ENCODE measurements at places on chromosomes 11 and 22.
A peak's percentile ranks its signal among the peaks of the same experiment; 100 is the strongest.

- DNase-seq, result no peak
Observed at GRCh38 chr22:38756711-38757463, 1.1 kb upstream of the SUN2 start.

DNA sequence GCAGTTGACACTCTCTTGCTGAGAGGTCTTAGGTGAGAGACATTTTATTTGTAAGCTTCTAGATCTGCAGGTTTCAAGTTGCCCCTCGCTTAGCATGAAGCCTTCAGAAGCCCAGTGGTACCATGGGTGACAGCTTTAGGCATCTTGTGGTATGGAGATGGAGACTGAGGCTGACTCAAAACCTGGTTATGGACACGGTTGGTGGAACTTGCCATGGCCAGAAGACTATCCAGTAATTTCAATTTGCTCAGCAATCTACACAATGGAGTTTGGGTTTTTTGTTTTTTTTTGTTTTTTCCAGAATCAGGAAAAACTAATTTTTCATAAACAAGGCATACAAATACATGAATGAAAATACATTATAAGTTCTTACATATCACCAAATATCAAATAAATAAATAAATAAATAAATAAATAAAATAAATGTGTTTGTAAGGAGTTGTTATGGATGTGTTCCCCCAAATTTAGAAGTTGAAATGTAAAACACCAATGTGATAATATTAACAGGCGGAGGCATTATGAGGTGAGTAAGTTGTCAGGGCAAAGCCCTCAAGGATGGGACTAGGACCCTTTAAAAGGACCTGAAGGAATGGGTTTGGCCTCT lies 22.6 kb downstream of the ETS1 start:
- no peak for DNase-seq

DNA sequence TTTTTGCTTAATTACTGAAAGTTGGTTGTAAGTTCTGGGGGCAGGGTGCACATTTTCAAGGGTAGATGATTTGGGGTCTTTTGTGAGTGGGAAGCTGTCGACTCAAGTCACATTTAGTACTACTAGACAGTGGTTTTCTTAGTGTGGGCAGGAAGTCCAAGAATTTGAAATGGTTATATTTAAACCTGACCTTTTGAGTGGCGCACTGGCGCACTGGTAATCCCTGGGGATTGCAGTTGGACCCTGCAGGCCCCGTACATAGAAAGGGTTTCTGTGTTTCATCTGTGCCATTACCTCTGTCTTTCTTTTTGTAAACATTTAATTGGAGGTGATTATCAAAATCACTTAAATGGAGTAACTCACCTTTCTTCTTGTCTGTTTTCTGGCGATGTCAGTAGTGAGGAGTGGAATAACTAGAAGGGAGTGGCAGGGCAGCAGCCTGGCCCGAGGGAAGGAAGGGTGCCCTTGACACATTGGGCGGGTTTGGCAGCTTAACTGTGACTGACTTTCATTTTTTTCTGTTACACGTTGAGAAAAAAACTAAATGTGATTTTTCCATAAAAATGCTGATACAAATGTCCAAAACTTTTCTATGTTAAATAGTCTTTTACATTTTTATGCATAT lies 101.8 kb upstream of the GAL start:
- no peak for DNase-seq

DNA sequence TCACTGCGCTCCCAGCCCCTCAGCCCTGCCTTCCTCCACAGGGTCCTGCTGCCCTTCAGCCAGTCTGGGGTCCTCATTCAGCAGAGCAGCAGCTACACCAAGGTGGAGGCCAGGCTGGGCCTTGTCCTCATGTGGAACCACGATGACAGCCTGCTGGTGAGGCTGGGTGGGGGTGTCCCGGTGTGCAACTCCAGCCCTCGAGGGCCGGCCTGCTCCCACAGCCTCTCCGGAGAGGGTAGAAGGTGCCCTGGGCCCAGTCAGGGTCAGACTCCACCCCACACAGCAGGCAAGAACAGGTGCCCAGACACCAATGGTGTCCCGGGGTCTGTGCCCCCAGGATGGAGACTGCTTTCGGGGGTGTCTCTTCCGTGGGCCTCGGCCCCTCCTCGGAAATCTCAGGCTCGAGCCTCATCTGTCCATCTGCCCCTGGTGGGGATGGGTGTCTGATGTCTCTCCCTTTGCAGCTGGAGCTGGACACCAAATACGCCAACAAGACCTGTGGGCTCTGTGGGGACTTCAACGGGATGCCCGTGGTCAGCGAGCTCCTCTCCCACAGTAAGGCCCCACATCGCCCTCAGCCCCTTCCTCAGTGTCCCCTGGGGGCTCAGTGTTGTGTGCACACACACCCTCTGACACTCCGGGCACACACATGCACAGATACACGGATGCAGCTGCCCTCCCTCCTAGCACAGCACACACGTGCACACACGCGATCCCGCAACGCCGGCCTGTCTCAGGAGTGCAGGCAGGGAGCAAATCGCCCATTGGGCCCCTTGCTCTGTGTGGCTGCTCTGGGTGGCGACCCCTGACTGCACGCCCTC lies 4.9 kb downstream of the MUC5AC start:
- DNase-seq, result no peak

DNA sequence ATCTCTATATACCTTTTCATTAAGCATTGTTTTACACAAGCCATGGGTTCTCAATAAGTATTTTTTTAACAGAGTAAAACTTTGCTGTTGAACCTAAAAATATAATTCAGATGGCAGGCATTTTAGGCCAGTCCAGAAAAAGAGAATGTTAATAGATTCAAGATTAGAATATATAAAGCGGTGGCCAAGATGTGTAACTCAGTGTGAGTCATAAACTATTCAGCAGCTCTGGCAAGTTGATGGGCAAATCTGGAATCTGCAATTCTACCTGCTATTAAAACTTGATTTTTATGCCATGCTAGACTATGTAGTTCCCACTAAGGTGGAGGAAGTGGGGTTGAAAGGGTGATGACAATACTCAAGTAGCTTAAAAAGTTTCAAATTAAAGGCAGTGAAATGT lies 45.4 kb downstream of the CASP12 start:
- DNase-seq, result no peak

DNA sequence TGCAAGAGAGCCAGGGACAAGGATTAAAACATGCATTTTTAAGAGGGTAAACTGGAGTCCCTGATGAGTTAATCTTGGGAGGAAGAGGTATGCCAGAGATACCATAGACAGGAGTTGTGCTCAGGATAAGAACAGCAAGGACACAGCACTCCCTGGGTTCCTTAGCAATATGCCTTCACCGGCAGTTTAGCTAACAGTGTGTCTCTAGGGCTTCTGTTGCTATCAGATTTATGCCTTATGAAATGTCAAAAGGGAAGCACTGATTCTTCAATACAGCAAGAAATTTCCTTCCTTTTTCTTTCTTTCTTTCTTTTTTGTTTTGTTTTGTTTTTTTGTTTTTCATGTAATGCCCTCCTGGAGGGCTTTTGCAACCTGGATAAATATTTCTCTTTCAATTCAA lies 71.3 kb upstream of the LARGE1 start:
- DNase-seq, result no peak

- DNase-seq, result peak; percentile 53
Observed at GRCh38 chr22:19772673-19773469, 12.3 kb downstream of the TBX1 start.

GRCh38 chr22:39946126-39946502 lies 14.1 kb upstream of the TMA7B start:
- DNase-seq, result no peak

DNA sequence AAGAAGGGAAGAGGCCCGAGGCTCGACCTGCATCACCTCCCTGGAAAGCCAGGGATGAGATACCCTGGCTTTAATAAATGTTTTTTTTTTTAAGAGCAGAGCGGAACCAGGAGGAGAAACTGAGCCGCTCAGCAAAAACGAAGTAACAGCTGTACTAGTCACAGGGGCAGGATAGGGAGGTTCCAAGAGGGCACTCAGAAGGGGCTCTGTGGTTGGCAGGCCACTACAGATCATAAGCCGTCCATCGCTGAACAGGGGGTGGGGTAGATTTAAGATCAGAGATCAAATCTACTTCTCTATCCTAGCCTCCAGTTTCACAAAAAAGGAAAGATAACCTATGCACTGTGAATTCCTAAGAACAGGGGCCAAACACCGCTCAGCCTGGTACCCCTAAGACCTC lies 625 bp downstream of the EIF3D start:
- DNase-seq, result no peak

- DNase-seq, result no peak
Observed at GRCh38 chr11:72588421-72589410, 85.5 kb downstream of the PDE2A start.

- DNase-seq, result no peak
Observed at GRCh38 chr22:33796494-33796893, 123.8 kb downstream of the LARGE1 start.

DNA sequence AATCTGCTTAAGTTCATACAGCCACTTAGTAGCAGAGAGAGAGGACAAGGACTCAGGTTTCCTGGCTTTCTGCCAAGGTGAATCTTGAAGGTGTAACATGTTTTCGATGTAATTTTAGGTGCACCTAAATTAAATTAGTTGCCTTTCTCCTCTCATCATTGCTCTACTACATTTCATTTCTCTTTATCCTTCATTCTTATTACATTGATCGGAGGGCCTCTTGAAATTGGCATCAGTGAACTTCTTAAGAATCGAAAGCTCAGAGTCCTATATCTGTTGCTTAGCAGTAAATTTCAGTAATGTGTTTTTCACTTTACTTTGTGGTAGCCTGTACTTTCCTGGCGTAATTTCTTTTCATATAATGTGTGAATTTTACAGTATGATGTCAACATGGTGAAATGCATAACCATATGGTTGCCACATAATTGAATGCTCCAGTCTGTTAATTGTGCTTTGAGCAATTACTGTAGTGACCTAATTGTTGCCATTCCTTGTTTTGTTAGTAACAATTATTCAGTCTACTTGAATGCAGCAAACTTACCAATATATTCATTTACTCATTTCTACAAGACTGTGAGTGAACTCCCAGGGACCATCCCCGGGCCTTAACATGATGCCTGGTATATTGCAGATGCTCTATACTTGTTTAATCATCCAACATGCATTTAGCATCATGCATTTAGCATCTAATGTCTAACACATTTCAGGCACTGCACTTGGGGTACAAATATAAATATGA lies 138.1 kb downstream of the MAML2 start:
- DNase-seq, result no peak

DNA sequence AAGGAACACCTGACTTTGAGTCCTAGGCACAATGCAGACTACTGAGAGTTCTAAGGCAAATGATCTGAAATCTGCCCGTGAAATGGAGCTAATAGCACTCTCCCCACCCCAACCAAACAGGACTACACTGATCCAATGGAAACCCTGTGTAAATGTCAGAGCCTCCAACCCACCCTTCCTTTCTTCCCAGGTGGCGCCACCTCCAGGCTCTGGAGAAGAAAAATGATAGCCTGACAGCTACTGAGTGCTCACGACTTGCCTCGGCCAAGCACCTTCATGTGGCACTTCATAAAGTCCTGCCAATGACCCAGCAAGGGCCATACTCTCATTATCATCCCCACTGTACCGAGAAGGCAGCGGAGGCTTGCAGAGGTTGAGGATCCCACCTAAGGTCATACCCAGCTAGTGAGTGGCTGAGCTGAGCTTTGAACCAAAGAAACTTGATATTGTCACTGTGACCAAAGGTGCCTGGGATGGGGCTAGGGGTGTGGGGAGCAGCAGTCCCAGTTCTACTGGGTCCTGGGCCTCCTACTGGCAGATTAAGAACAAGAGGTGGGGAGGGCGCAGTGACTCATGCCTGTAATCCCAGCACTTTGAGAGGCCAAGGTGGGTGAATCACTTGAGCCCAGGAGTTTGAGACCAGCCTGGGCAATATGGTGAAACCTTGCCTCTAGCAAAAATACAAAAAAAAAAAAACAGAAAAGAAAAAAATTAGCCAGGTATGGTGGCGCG lies 20.5 kb downstream of the TST start:
- no peak for DNase-seq

DNA sequence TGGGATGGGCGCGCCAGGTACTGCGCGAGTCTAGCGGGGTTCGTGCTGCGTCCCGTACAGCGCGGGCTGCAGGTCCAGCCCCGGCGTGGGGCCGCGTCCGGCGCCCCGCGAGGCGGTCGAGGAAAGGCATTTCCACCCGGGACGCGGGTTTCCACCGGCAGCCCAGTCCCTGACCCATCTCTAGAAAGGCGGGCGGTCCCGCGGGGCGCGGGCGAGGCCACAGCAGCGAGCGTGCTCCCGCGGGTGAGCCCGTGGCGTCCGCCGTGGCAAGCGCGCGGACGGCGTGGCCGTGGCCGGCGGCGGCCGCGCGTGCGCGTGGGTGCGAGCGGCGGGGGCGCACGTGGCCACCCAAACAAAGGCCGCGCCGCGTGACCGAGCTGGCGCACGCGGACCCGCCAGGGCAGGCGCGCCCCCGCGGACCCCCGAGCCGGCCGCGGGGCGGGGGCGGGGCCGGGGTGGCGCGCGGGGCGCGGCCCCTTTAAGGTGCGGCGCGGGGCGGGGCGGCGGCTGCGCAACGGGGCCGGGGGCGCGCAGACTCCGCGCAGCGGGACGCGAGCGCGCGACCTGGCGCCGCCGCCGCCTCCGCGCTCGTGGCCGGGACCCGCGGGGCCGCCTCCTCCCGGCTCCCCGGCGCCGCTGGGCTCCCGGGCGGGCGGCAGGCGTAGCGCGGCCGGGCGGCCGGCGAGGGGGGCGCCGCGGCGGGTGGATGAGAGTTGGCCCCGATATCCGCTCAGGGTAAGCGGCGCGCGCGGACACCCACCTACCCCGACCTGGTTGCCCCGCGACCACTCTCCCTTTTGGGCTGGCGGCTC lies 39.3 kb upstream of the CELSR1 start:
- DNase-seq, result peak; percentile 69

DNA sequence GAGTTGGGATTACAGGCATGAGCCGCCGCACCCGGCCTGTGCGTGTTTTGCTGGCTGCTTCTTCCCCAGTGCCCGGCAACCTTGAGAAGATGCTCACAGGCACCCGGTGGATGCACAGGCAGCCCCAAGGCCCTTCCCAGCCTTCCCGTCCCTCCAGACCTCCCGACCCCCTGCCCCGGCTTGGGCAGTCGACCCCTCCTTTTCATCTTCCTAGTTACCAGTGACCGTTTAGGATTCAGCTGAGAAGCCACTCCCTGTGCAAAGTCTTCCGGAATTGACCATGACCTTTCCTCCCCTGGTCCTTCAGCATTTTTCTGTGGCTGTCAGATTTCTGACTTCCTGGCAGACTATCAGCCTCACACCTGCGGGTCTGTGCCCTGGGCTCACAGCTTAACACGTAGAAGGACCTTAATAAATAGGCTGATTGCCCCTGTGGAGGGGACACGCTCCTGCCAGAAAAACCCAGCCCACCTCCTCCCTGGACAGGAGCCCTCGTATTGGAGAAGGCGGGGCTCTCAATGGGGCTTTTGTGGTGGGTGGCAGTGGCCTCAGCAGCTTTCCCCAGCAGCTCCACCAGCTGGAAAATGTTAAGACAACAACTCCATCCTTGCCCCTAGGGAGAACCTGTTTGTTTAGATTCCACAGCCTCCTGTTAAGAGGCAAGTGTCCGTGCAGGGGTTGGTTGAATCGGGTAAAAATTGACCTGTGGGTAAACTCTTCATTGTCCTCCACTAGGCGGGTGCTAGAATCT lies 10.4 kb upstream of the ANO1 start:
- DNase-seq, result no peak

DNA sequence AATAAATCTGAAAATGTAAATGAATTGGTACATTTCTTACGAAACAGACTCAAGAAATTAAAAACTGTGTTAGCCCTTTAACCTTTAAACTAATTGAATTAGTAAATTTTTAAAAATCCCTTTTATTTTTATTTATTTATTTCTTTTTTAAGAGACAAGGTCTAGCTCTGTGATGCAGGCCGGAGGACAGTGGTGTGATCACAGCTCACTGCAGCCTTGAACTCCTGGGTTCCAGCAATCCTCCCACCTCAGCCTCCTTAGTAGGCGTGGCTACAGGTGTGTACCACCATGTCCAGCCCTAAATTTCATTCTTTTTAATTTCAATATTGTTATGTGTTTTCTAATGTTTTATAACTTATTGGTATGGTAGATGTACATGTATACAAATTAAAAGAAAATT lies 72.6 kb downstream of the MYEOV start:
- no peak for DNase-seq
